ENCODE measurements at places on chromosomes 1 and 21. TPM values are rescaled to one million over a fixed set of nuclear protein-coding genes. Genes with fewer than 3 reads are reported as not detected.

- no peaks in the 10 kb centered on the region for H3K27me3 ChIP-seq
- H3K4me3 ChIP-seq = no peak overlapping the region
- H3K4me1 ChIP-seq = no peaks in the 10 kb centered on the region
- no peak for DNase-seq
- H3K27ac ChIP-seq = no peak overlapping the region
Measured at GRCh38 chr1:195185321-195185720, 1422.9 kb downstream of the KCNT2 start.

DNA sequence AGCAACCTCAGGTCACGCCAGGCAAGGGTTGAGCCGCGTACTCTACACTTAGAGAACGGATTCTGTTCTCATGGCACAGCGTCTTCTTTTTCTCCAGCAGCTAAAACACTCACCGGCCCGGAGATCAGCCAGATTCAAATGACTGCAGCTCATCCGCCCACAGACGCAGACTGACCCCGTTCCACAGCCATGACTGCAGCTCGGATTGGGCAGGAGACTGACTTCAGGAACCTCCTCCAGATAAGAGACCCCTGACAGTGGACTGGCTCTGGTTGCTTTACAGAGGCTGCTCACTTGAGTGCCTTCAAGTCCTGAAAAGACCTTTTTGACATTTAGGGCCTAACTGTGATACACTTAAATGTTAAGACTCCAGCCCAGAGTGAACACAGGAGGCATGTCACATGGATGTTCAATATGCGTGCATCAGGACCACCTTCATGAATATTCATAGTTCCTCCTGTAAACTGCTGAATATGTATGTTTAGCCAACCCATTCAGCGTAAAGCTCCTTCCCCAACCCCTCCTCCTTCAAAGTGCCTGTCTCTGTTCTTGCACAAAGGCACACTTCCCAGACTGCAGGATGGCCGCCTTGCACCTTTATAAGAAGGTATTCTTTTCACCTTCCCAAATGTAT is 42.6 kb downstream of the BACE2 start:
- H3K27ac ChIP-seq = no peak overlapping the region
- H3K4me1 ChIP-seq = no peaks in the 10 kb centered on the region
- DNase-seq = no peak

- no peaks in the 10 kb centered on the region for H3K27me3 ChIP-seq
- DNase-seq = no peak
- no peak overlapping the region for H3K4me3 ChIP-seq
- no peak overlapping the region for H3K27ac ChIP-seq
- H3K36me3 ChIP-seq = no peaks in the 10 kb centered on the region
Measured at GRCh38 chr1:202987922-202988583, 19.1 kb upstream of the TMEM183A start.

GRCh38 chr1:151158751-151159251 is 2.4 kb downstream of the TNFAIP8L2 start:
- no peaks in the 10 kb centered on the region for H3K4me1 ChIP-seq
- H3K36me3 ChIP-seq = no peaks in the 10 kb centered on the region
- H3K27ac ChIP-seq = no peak overlapping the region

- no peaks in the 10 kb centered on the region for H3K36me3 ChIP-seq
- no peak overlapping the region for H3K4me3 ChIP-seq
- no peak overlapping the region for H3K27ac ChIP-seq
- no peak for DNase-seq
Measured at GRCh38 chr1:168442931-168443330, 100.9 kb downstream of the XCL2 start.

GRCh38 chr1:107451715-107452114 is 310.9 kb downstream of the NTNG1 start:
- no peaks in the 10 kb centered on the region for H3K4me1 ChIP-seq
- no peak for DNase-seq
- H3K4me3 ChIP-seq = no peak overlapping the region
- no peaks in the 10 kb centered on the region for H3K27me3 ChIP-seq

GRCh38 chr1:37776946-37777516 is 12.1 kb upstream of the EPHA10 start:
- H3K27me3 ChIP-seq = no peaks in the 10 kb centered on the region
- no peak for DNase-seq
- no peak overlapping the region for H3K4me3 ChIP-seq
- H3K27ac ChIP-seq = no peak overlapping the region
- H3K36me3 ChIP-seq = no peaks in the 10 kb centered on the region
- no peaks in the 10 kb centered on the region for H3K4me1 ChIP-seq

- H3K27me3 ChIP-seq = no peaks in the 10 kb centered on the region
- peak overlapping the region; percentile 90 for H3K27ac ChIP-seq
- H3K4me3 ChIP-seq = peak overlapping the region; percentile 24
- peak; percentile 98 for DNase-seq
- no peaks in the 10 kb centered on the region for H3K4me1 ChIP-seq
Measured at GRCh38 chr1:15885701-15886610, 38.4 kb downstream of the SPEN start.

GRCh38 chr1:177306981-177307380 is 136.2 kb downstream of the BRINP2 start:
- no peak for DNase-seq
- H3K27me3 ChIP-seq = no peaks in the 10 kb centered on the region
- no peak overlapping the region for H3K4me3 ChIP-seq
- no peaks in the 10 kb centered on the region for H3K4me1 ChIP-seq
- no peaks in the 10 kb centered on the region for H3K36me3 ChIP-seq

- no peak overlapping the region for H3K4me3 ChIP-seq
- no peak for DNase-seq
- no peaks in the 10 kb centered on the region for H3K36me3 ChIP-seq
- no peaks in the 10 kb centered on the region for H3K27me3 ChIP-seq
- H3K4me1 ChIP-seq = peaks cover 5% of the 10 kb centered on the region
- H3K27ac ChIP-seq = no peak overlapping the region
Measured at GRCh38 chr1:223126741-223127140, 16.3 kb downstream of the TLR5 start.

- no peaks in the 10 kb centered on the region for H3K4me1 ChIP-seq
- no peak overlapping the region for H3K4me3 ChIP-seq
- H3K27me3 ChIP-seq = no peaks in the 10 kb centered on the region
- DNase-seq = no peak
- no peak overlapping the region for H3K27ac ChIP-seq
- no peaks in the 10 kb centered on the region for H3K36me3 ChIP-seq
Measured at GRCh38 chr1:36516372-36517010, 33.8 kb upstream of the CSF3R start.

DNA sequence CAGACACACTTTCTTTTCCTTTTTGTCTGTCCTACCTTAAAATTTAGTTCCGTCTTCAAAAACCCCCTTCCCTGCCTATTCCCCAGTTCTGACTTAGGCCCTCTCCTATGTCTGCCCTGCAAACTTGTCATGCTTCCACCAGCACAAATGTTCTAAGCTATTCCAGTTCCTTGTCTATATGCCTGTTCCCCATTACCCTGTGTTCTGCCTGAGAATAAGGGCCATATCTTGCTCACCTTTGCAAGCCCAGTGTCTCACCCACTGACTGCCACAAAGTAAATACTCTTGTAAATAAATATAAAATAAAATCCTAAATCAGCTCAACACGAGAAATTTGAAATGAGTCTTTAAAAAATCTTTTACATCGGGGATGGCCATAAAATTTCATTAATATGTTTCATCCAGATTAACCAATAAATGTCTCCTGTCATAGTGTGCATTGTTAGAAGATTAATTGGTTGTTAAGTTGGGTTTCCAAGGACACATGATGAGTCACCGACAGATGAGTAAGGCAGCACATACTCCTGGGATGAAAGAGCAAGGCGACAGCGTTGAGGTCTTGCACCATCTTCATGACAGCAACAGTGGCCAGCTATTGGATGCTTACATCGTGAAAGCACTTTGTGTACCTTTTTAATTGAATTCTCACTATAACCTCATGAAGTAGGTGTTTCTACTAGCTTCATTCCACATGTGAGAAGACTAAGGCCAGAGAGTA is 92.6 kb upstream of the NGF start:
- H3K27ac ChIP-seq = no peak overlapping the region
- no peaks in the 10 kb centered on the region for H3K27me3 ChIP-seq
- H3K4me1 ChIP-seq = no peaks in the 10 kb centered on the region
- H3K4me3 ChIP-seq = no peak overlapping the region
- H3K36me3 ChIP-seq = no peaks in the 10 kb centered on the region
- DNase-seq = no peak

DNA sequence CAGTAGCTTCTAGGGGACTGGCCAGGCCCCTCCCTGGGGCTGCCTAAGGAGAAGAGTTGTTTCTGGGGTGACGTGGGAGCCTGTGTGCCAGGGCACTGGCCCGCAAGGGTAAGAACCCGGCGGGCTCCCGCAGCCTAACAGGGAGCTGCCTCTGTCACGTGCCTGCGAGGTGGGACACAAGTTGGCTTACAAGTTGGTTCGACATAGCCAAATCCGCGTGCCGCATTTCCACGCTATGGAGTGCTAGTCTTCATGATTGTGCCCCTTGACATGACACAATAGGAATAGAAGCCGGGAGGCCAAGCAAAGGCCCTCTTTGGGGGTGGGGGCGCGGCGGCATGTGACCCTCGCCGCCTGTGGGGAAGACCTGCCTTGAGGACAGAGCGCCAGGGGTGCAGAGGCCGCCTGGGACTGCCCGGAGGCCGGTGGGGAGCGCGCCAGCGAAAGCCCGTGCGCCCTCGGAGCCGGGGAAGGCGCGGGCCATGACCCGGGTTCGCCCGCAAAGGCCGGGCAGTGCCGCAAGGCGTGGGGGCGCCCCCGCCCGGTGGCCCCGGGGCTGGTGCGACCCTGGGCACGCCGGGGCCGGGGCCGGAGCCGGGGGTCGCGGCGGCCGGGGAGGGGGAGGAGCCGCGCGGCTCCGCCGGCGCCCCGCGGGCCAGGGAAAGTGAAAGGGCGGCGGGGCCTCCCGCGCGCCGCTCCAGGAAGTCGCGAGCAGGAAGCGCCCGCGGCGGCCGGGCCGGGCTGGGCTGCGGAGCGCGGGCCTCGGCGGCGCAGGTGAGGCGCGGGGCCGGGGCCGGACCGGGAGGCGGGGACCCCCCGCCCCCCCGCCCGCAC is at the start of gene SLC37A1:
Gene SLC37A1, plus strand, starts transcription at position 702 of the 834 bp plus-strand sequence. CDS start 4,603 bp downstream, outside the sequence.
- H3K36me3 ChIP-seq = no peaks in the 10 kb centered on the region
- H3K27ac ChIP-seq = peak within 1 kb of the TSS; percentile 88

- no peaks in the 10 kb centered on the region for H3K4me1 ChIP-seq
- H3K27ac ChIP-seq = no peak overlapping the region
- peaks cover 16% of the 10 kb centered on the region for H3K36me3 ChIP-seq
- no peaks in the 10 kb centered on the region for H3K27me3 ChIP-seq
- H3K4me3 ChIP-seq = no peak overlapping the region
Measured at GRCh38 chr1:88851303-88852063, 39.9 kb downstream of the GTF2B start.

- no peaks in the 10 kb centered on the region for H3K36me3 ChIP-seq
- no peak for DNase-seq
- no peak overlapping the region for H3K27ac ChIP-seq
- no peak overlapping the region for H3K4me3 ChIP-seq
- no peaks in the 10 kb centered on the region for H3K4me1 ChIP-seq
Measured at GRCh38 chr1:66681686-66682085, 70.6 kb upstream of the DYNLT5 start.

DNA sequence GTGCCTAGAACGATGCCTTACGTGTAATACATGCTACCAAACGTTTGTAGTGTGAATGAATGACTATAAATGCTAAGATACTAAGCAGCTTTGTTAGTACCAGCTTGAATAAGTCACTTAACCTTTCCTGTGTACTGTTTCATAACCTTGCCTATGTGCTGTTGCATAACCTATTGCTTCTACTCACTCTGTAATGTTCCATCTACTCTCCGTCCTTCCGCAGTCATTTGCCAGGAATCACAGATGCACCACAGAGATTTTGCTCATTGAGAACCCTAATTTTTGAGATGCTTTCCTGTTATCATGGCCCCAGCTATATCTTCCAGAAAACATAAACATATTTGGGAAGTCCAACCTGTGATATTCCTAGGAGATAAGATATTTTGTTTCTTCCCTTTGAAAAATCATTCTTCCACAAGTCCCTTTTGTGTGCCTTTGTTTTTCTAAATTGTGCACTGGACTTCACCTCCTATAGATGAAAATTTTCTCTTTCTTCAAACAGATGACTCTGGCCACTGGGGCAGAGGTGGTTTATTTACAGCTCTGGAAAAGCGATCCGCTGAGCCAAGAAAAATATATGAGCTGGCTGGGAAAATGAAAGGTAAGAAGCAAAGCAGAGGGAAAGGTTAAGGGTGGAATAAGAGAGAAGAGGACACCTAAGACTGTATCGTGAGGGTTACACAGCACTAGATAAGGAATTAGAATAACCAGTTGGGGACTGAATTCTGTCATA is 44.8 kb downstream of the CHD1L start:
- H3K36me3 ChIP-seq = peaks cover 38% of the 10 kb centered on the region
- H3K4me1 ChIP-seq = no peaks in the 10 kb centered on the region
- H3K27me3 ChIP-seq = no peaks in the 10 kb centered on the region
- no peak overlapping the region for H3K27ac ChIP-seq

GRCh38 chr1:111045033-111045722 is 81.5 kb upstream of the LRIF1 start:
- no peaks in the 10 kb centered on the region for H3K27me3 ChIP-seq
- no peak overlapping the region for H3K4me3 ChIP-seq
- no peak for DNase-seq
- no peaks in the 10 kb centered on the region for H3K36me3 ChIP-seq
- H3K4me1 ChIP-seq = no peaks in the 10 kb centered on the region

- no peak for DNase-seq
- H3K4me1 ChIP-seq = no peaks in the 10 kb centered on the region
- H3K36me3 ChIP-seq = no peaks in the 10 kb centered on the region
- no peak overlapping the region for H3K4me3 ChIP-seq
Measured at GRCh38 chr1:65105596-65105995, 42.4 kb upstream of the AK4 start.

GRCh38 chr1:240341365-240342250 is 249.9 kb downstream of the FMN2 start:
- H3K27ac ChIP-seq = no peak overlapping the region
- no peaks in the 10 kb centered on the region for H3K36me3 ChIP-seq
- H3K4me3 ChIP-seq = no peak overlapping the region

DNA sequence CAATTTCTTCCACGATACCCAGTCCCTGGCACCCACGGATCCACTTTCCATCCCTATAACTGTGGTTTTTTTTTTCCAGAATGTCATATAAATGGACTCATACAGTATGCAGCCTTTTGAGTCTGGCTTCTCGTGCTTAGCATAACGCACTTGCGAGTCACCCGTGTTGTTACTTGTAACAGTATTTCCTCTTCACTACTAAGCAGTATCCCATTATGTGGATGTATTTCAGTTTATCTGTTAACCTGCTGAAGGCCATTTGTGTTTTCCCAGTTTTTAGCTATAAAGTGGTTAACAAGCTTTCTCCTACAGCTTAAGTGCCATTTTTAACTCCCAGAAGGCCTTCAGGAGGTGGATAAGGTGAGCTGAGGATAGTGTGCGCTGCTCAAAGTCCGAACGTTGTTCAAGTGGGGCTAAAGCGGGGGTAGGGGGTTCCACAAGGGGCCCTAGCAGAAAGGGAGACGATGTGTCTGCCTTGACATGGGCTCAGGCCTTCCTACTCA is 829 bp downstream of the ADAR start:
- no peaks in the 10 kb centered on the region for H3K4me1 ChIP-seq
- peak overlapping the region; percentile 94 for H3K4me3 ChIP-seq

Gene TPTE
- not detected for total RNA-seq

Gene OR10Z1
- total RNA-seq = not detected

Gene TMEM52
- total RNA-seq = 43.6 TPM

Gene MATN1
- not detected for total RNA-seq

Gene MUL1
- 12.1 TPM for total RNA-seq

Gene SNRPE
- 42.3 TPM for total RNA-seq

Gene FNDC5
- total RNA-seq = 0.52 TPM

Gene SPSB1
- 10.5 TPM for total RNA-seq

Gene INSRR
- total RNA-seq = 0.12 TPM

All from pancreas (tissue), 10 donors.